ENCODE measurements at places on chromosomes 4 and X.

DNA sequence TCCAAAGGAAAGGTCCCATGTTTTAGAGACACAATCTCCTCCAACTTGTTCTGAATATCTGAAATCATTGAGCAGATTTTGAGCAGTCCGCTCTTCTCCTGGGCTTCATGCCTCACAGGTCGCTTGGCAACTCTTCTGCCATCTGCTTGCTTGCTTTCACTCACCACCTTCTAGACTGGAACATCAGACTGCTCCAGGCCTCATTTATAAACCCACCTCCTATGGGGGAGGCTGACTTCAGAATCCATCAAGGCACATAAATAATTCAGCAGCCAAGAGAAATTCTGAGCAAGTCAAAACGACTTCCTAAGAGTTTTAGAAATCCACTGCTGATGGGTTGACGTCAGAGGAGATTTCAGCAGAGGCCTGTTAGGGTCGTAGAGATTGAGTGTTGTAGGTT is 64.1 kb downstream of the FAM184B start:
- DNase-seq: no peak

DNA sequence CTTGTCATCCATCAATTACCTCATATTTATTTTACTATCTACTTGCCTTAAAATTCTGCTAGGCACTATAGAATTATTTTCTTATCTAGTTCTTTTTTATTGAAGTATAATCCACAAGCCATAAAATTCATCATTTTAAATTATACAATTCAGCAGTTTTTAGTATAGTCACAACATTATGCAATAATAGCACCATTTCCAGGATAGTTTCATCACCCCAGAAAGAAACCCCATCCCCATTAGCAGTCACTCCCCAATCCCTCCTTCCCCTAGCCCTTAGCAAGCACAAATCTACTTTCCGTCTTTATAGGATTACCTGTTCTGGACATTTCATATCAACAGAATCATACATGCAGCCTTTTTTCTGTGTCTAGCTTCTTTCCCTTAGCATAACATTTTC is 15.6 kb downstream of the SLC10A6 start:
- no peak for DNase-seq

DNA sequence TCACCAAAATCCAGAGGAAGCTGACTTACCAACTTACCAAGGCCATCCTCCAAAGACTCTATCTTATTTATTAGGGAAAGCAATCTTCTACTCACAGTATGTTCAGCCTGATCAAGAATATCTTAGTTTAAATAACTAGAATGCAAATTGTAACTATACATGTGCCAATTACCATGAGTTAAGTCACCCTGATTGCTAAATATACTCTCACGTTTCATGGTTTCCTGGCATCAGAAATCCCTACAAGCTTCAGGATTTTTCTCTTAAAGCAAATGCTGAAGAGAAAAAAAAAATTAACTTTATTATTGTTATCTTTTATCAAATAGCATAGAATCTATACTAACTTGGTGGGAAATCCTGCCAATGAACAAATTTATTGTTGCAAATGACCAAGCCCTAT is 63.0 kb upstream of the MXD4 start:
- no peak for DNase-seq

DNA sequence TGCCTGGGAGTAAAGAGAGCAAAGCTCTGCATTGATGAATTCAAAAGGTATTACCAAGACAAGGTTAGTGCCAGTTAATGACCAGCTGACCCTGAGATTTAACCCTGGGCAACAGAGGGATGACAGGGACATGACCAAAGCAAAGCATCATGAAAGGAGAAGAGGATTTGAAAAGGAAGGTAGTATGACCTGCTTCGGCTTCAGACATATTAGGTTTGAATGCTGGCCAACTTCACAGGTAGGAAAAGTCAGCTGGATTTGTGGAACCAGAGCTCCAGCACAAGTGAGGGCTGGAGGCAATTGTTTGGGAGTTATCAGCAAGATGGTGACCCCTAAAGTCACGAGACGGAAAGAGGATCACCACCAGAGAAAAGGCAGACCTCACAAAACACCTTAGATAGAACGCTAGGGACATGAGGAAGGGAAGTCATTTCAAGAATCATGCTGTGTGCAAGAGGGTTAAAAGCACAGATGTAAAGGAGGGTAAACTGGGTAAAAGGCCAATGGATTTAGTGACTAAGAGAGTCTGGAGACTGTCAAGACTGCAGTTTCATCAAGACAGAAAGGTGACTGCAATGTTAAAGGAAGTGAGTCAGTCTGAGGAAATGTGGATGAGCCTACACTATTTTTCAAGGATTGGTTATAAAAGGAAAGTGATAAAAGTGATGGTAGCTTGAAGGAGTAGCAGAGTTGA is 45.6 kb downstream of the SH3RF1 start:
- DNase-seq: peak; percentile 96

GRCh38 chr4:140049849-140050637 is 103.9 kb downstream of the MAML3 start:
- DNase-seq: no peak
